Smooth muscle cell of bladder (primary cell): ENCODE measurements at places on chromosomes 7 and 10. TPM values are rescaled to one million over a fixed set of nuclear protein-coding genes. Genes with fewer than 3 reads are reported as not detected.

The AQP1 gene
- total RNA-seq = 1.00 and 1.5 TPM in 2 replicates

The SH2D4B gene
- total RNA-seq = not detected in 2 replicates

The ADCYAP1R1 gene
- total RNA-seq = under 0.01 TPM in 1 of 2 replicates, not detected in the other

The TMEM213 gene
- total RNA-seq = not detected in 2 replicates

The CHAT gene
- not detected in 2 replicates for total RNA-seq

The ZSWIM8 gene
- total RNA-seq = 42.7 and 58.5 TPM in 2 replicates

The GTF2IRD2 gene
- 10.7 and 14.6 TPM in 2 replicates for total RNA-seq

The OPN1SW gene
- total RNA-seq = not detected in 2 replicates

The SORCS1 gene
- total RNA-seq = 0.14 and 0.18 TPM in 2 replicates

The PNLIP gene
- total RNA-seq = not detected in 2 replicates

The TSPAN13 gene
- 2.4 and 5.4 TPM in 2 replicates for total RNA-seq
